Stimulated activated CD4-positive, alpha-beta T cell treated with anti-CD3 and anti-CD28 coated beads, Interleukin-15, amount 100 ng/mL, for 48 hours (primary cell): ENCODE measurements at places on chromosomes 7 and 10.

GRCh38 chr10:112986544-112987190 lies 36.6 kb downstream of the TCF7L2 start:
- DNase-seq = no peak

GRCh38 chr10:52514481-52514880 lies 200.4 kb downstream of the DKK1 start:
- no peak for DNase-seq

DNA sequence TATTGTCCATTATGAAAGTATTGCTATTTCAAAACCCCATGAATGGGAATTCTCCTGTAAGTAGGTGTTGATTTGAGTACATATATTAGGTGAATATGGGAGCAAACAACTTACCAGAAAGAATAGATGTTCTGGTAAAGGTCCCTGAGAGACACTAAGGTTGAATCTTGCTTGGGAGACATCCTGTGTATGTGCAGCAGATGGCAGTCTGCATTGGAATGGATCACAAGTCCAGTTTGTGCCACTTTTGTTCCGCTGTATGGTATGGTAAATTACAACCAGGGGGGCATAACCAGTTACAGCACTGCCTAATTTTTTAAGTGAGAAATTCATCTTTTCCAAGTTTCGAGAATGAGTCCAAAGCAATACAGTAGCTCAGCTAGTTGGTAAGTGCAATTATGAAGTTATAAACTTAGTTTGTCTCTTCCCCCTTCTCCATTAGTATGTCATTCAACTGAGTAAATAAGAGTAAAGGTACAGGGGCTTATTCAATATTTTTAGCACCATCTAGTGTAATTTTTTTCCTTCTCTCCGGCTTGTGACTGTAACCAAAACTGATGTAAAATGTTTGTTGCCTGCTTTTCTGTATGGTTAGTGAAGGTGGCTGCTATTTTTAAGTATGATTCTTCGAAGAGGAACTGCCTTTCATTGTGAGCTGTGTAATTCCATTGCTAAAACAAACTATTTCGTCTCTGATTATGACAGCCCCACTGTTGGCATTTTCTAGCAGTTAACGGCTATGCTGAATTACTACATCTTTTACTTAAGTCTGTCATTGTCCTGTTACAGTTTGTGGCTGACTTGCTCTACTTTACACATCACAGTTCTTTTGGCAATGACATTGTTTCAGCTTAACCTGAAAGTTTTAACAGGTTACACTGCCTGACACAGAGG lies 2.8 kb downstream of the MCU start:
- DNase-seq = no peak

DNA sequence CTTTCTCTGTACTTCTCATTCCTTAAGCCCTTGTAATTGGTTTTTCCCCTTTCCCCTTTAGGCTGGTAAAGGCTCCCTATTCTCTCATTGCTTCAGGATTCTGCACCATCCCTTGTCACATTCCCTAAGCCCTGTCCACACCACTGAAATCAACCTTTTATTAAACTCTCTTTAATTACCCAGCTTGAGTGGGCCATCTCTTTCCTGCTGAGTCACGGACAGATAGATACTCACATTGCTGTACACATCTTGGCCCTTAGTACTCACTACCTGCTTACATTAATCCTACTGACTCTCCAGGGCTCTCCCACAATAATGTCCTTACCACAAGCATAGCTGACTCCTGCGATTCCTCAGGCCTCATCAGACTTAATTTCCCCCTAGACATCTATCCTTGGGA lies 94.0 kb upstream of the PCGF5 start:
- DNase-seq = no peak

- DNase-seq = peak; percentile 56
Measured at GRCh38 chr7:100221231-100221718, 1.5 kb downstream of the PVRIG start.

DNA sequence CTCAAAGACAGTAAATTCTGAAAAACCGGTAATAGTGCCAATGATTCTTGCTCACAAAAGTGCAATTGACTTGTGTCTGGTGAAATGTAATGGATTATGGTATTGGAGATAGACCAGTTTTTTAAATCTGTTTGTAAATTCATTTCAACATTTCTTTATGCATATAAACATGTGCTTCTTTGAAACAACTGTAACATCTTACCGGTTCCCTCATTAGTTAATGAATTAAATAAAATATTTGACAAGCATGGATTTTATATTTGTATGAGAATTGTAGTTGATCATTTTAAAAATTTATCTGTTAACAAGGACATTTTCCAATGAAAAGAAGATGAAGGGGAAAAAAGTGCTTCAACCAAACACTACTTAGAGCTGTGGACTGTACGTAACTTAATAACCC lies 21.0 kb upstream of the APBB1IP start:
- DNase-seq = no peak

- no peak for DNase-seq
Measured at GRCh38 chr7:107876916-107877315, 14.1 kb upstream of the DLD start.

- no peak for DNase-seq
Measured at GRCh38 chr10:17206210-17206709, 4.8 kb upstream of the TRDMT1 start.

DNA sequence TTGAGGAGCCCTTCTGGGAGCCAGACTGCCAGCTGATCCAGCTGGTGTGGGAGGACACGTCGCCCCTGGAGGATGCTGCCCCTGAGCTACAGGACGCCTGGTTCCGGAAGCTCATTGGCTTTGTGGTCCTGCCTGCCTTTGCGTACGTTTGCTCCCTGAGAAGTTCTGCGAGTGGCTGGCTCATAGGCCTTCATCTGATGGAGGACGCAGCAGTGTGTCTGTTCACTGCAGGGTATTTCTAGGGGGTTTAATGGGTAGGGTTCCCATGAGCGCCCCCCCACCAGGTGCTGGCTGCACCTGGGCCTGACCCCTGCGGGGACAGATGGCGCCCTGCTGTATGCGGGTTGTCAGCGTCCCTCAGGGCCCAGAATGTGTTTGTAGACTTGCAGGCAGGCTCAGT lies 5.0 kb downstream of the PAOX start:
- no peak for DNase-seq

- no peak for DNase-seq
Measured at GRCh38 chr7:20343941-20344340, 13.2 kb downstream of the ITGB8 start.

GRCh38 chr10:104122225-104123107 lies 495 bp downstream of the SFR1 start:
- DNase-seq = no peak

DNA sequence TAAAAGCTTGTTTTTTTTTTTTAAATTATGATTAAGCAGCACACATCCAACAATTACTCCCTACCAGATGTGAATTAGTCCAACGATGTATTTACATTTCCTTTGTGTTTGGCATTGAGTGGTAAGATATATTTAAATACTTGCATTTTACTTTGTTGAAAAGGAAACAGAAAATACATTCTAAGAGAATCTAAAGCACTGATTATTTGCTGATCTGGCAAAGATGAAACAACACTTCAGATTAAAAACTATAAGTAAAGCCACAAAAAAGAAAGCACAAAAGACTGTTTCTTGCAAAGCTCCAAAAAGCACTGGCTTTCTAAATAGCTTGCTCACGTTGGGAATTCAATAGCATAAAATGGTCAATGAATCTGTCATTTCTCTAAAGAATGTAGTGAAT lies 466.5 kb downstream of the PHTF2 start:
- no peak for DNase-seq

DNA sequence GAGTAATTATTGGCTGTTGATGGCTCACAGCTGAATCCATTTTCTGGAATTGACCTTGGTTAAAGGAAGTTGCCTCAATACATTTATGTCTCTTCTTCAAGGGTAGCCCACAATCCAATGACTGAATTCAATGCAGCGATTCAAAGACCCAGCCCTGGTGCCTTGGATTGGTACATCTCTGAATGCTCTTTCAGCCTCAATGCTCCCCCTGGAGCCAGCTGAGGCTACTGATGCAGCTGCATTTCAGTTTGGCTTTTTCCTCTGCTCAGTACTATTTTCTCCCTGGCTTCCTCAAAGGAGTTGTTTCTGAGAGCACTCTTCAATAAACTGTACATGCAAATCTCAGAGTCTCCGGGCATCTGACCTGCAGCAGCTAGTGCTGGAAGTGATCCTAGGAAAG lies 633 bp upstream of the EBLN1 start:
- DNase-seq = no peak

DNA sequence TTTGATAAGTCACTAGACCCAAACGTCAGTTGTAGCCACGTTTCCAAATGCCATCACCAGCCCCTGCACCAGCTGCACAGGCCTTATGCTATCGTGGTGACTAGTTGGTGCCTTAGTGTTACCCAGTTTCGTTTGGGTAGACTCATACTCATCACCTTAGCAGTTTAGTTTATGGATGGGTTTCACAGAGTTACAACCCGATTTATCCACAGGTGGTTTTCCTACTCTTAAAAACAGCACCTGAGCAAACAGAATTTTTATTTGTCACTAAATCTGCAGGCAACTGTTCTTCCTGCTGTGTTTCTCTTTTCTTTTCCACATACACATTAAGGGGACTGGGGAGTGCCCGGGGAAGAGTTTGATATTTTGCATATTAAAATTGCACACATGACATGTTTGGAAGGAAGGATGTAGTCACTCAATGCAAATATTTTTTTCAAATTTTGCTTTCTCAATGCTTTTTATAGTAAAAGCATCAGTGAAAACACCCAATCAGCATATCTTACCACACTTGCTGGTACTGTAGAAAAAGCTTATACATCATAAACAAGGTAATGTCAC lies 41.6 kb downstream of the PDSS1 start:
- peak; percentile 22 for DNase-seq

DNA sequence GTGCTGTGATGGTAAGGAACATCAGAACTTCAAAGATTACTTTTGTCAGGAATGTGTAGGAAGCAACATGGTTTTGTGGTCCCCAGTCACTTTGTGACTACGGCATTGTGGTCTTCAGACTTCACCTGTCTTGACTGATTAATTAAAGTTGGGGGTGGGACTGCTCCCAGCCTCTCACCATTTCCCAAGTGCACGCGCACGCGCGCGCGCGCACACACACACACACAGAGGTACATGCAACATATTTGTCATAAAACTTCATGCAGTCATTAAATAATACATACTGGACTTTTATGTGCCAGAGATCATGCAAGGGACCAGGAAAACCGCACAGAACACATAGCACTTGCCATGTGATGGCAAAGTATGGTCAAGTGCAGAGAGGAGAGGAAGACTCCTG lies 181.2 kb downstream of the EVX1 start:
- DNase-seq = no peak
